ENCODE measurements at places on chromosomes 5 and 9.

DNA sequence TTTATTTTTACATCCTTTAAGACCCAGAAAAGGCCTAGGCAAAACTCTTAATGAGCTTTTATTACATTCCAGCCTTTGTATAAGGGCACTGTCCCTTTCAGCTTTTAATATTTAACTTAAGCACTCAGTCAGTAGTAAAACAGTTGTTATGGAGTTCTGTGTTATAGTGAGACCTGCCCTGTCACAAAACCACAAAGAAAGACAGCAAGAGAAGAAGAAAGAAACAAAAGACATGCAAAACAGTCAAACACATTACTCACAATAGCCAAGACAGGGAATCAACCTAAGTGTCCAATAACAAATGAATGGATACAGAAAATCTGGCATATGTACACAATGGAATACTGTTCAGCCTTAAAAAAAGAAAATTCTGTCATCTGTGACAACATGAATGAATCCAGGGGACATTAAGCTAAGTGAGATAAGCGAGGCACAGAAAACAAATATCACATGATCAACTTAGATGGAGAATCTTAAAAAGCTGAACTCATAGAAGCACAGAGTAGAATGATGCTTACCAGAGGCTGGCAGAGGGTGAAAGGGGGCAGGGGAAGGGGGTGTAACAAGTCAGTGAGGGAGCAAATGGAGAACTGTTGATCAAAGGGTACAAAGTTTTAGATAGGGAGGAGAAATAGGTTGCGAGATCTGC is 63.8 kb upstream of the CCNG1 start:
- no peak for DNase-seq

DNA sequence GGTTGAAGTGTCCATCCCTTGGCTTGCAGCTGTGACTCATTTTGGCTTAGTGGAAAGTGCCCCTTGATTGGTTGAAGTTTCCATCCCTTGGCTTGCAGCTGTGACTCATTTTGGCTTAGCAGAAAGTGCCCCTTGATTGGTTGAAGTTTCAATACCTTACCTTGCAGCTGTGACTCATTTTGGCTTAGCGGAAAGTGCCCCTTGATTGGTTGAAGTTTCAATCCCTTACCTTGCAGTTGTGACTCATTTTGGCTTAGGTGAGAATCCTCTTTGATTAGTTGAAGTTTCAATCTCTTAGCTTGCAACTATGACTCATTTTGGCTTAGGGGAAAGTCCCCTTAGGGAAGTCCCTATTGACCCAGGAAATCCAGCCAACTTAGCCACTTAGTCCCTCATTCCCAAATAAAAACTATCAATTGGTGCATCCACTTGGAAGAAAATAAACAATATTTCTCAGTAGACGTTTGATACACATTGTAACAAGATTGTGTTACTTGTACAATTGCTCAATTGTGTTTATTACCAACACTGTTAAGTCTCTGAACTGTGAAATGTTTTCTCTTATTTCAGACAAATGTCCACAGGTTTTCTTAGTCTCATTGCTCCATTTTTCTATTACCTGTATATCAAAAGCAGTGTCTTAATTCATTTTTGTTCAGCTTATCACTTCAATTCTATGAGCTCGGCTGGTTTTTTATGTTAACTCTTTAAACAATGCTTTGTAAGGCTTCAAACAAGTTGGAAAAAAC is 2308.8 kb upstream of the ACO1 start:
- DNase-seq = peak; percentile 86

DNA sequence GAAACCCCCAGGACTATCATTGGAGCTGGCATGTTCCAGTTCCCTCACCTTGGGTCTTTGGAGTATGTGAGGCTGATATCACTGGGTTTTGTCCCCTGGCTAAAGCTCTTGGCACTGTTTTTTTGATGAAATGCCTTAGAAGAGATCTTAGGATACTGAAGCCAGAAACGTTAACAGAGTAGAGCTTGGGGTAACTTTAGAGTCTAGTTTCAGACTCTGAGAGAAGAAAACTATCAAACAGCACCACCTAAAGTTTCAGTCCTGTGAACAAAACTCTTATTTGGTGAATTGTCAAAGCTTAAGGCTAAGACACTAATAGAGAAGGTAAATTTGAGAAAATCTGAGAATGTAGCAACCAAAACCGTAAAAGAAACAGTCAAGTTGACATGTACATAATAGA is 111.7 kb upstream of the PUM3 start:
- DNase-seq = no peak

DNA sequence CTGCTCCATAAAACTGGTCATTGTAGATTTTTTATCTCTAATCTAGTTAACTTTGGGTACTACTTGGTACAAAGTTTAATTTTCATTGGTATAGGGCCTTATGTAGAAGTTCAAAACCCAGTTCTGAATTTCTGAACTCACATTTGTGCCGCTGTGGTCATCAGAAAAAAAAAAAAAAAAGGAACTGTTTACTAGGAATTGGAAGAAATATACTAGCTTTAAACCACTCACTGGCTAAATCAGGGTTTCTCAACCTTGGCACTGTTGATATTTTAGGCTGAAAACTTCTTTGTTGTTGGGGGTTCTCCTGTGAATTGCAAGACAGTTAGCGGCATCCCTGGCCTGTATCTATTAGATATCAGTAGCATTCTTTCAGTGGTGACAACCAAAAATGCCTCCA is 4.1 kb upstream of the ZFYVE16 start:
- DNase-seq = no peak

DNA sequence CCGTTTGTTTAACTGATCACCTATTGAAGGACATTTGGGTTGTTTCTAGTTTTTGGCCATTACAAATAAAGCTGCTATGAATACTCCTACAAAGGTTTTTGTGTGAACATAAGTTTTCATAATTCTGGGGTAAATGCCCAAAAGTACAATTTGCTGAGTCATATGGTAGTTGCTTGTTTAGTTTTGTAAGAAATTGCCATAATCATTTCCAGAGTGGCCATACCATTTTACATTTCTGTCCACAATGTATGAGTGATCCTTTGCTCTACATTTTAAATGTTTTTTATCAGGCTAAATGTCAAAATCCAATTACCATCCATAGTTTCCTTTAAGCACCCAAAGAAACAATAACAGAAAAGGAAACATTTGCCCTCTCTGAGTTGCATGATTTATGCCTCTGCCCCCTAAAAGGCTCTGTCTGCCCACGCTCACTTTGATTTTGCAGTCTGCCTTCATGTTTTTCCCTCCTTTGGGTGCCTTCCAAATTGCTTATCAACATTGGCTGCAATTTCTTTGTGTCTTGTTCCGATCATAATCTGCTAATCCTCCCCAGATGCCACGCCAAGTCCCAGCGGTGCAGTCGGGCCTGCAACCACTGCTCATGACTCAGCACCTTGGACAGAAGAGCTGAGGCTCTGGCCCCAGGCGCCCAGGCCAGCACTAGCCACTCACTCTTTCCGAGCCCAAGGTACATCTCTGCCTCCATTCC is 339.2 kb downstream of the PIK3R1 start:
- no peak for DNase-seq

- DNase-seq = no peak
Observed at GRCh38 chr9:2214707-2215106, 199.6 kb downstream of the SMARCA2 start.

DNA sequence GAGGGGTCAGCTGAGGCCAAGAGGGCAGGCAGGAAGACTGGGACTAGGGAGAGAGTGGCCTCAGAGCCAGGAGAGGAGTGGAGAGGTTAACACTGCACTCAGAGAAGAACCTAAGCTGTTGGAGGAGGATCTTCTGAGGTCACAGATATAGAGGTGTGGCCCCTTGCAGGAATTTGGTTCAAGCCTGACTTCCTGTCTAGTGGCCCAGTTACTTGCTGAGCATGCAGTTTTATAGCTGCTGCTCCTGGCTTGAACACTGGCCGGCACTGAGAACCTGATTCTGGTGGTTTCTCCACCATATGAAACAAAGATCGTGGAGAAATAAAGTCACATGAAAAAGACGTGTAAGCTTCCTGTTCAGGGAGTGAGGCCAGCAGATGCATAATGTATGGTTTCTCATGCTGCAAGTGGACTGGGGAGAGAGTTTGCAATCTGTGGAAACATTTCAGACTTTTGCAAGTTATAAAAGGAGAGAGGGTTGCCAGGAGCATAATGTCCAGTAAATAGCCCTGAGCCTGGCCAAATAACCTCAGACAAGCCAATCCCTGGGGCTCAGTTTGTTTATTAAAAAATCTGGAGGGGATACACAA is 82.6 kb downstream of the GALNT10 start:
- peak; percentile 21 for DNase-seq

- DNase-seq = no peak
Observed at GRCh38 chr9:84819491-84819991, 150.0 kb downstream of the NTRK2 start.

DNA sequence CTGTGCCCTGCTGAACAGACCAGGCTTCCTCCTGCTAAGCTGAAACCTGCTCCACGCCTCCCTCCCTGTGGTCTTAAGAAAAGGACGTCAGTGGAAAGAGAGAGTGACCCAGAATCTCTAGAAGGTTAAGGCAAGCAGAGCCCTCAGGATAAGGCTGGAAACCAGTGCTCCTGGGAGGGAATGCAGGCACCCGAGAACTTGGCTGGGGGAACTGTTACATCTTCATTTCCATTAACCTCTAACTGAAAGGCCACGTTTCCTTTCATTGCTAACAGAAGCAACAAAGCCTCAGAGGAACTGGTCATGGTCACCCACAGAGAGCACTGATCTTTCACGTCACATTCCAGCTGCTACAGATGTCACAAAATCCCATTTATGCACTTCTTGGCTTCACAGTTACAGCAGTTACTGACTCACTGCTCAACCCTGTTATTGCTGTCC is 26.1 kb upstream of the AKNA start:
- no peak for DNase-seq

GRCh38 chr5:105529851-105530250 is 1967.3 kb upstream of the NUDT12 start:
- DNase-seq = no peak

DNA sequence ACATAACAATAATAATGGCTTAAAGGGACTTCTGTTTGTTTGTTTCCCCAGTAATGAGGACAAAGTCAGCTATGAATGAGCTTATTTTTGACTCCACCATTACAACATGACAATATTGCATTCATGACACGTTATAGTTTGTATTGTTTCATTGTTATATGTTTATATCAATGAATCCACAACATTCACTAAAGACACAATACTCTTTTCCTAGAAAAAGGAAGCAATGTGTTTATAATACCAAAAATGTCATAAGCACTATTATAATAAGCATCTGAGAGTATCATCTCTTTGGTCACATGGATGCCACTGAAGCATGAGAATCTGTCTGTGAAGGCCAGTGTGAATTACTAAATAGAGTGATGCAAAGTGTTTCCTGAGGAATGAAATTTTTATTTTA is 1026.9 kb upstream of the C9orf72 start:
- no peak for DNase-seq

Data from activated CD4-positive, alpha-beta T cell treated with anti-CD3 and anti-CD28 coated beads, Interleukin-2, Interleukin-4, amounts not matched to agents 100 ng/mL and 50 ng/mL, durations not matched to agents 16 hours and 8 hours (primary cell).